ENCODE measurements at places on chromosomes 5 and 9. TPM values are rescaled to one million over a fixed set of nuclear protein-coding genes. Genes with fewer than 3 reads are reported as not detected.

DNA sequence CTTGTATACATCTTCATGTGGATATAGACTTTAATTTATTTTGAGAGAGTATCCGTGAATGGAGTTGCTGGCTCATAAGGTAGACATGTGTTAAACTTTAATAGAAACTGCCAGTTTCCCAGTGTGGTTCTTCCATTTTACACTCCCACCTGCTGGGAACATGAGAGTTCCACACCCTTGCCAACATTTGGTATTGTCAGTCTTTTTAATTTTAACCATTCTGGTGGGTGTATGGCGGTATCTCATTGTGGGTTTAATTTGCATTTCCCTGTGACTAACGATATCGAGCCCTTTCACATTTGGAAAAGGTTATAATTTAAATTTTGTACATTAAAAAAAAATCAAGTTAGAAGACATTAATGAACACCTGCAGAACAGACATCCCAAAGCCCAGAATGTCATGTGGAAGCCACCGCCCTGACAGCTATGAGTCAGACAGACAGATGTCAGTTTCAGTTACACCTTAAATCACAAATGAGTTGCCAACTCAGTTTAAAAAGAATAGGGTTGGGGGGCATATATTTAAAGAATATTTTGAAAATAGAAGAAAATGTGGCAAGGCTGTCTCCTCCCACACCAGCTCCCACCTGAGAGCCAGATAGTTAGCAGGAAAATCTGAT, 36.9 kb downstream of the ANKRD33B start:
- DNase-seq: no peak
- peaks cover 10% of the 10 kb centered on the region for H3K4me1 ChIP-seq
- no peaks in the 10 kb centered on the region for H3K27me3 ChIP-seq
- H3K27ac ChIP-seq: peak overlapping the region; percentile 85
- H3K4me3 ChIP-seq: no peak overlapping the region
- H3K36me3 ChIP-seq: no peaks in the 10 kb centered on the region

GRCh38 chr5:99724732-99725290, 796.0 kb upstream of the CHD1 start:
- H3K27ac ChIP-seq: no peak overlapping the region
- no peak for DNase-seq
- H3K4me1 ChIP-seq: no peaks in the 10 kb centered on the region

- H3K36me3 ChIP-seq: no peaks in the 10 kb centered on the region
- no peaks in the 10 kb centered on the region for H3K27me3 ChIP-seq
- DNase-seq: no peak
- no peaks in the 10 kb centered on the region for H3K4me1 ChIP-seq
- H3K27ac ChIP-seq: no peak overlapping the region
Observed at GRCh38 chr5:40436535-40437237, 243.0 kb upstream of the PTGER4 start.

GRCh38 chr9:98482226-98482625, 226.5 kb downstream of the GABBR2 start:
- no peaks in the 10 kb centered on the region for H3K4me1 ChIP-seq
- peaks cover 19% of the 10 kb centered on the region for H3K27me3 ChIP-seq
- no peaks in the 10 kb centered on the region for H3K36me3 ChIP-seq

- no peak for DNase-seq
- no peaks in the 10 kb centered on the region for H3K27me3 ChIP-seq
- peak overlapping the region; percentile 96 for H3K27ac ChIP-seq
Observed at GRCh38 chr5:141507387-141508091, 18.7 kb downstream of the PCDHGC5 start.

CHSY3 gene
- total RNA-seq: 4.9 TPM

GRXCR2 gene
- total RNA-seq: not detected

Measured in breast epithelium (tissue), 4 donors.